ENCODE measurements at places on chromosomes 5 and 9.

DNA sequence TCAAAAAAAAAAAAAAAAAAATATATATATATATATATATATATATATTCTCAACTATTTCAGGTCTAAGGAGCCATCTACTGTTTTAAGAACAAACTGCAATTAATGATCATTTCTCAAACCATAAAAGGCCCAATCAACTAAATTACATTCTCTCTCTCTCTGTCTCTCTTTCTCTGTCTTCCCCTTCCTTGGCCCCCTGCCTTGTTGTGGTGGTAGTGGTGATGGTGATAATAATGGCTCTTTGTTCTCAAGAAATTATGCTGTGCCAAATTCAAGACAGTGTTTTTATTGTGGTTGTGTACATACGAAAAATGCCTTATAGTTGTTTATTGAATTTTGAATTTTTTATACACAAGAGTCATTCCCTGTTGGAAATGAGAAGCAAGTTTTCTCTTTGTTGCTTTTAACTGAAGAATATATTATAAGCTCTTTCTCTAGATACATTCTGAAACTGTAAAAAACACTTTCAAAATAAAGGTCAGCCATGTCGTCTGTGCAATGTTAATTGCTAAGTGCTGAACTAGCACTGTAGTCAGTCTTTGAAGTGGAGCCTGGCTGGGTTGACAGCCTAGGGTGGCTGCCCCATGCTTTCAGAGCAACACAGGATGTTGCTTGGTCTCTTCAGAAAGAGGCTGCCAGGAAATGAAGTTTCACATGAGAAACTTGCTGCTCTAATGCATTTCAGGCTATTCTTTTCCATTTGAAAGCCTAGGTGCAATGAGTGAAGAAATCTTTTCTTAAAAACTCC lies 96.0 kb downstream of the HINT1 start:
- DNase-seq = no peak

- no peak for DNase-seq
Measured at GRCh38 chr9:111985315-111985714, 88.7 kb downstream of the UGCG start.

- DNase-seq = no peak
Measured at GRCh38 chr5:101292199-101292598, 389.1 kb upstream of the ST8SIA4 start.

GRCh38 chr9:135251996-135252760 lies 164.7 kb downstream of the OLFM1 start:
- DNase-seq = no peak

DNA sequence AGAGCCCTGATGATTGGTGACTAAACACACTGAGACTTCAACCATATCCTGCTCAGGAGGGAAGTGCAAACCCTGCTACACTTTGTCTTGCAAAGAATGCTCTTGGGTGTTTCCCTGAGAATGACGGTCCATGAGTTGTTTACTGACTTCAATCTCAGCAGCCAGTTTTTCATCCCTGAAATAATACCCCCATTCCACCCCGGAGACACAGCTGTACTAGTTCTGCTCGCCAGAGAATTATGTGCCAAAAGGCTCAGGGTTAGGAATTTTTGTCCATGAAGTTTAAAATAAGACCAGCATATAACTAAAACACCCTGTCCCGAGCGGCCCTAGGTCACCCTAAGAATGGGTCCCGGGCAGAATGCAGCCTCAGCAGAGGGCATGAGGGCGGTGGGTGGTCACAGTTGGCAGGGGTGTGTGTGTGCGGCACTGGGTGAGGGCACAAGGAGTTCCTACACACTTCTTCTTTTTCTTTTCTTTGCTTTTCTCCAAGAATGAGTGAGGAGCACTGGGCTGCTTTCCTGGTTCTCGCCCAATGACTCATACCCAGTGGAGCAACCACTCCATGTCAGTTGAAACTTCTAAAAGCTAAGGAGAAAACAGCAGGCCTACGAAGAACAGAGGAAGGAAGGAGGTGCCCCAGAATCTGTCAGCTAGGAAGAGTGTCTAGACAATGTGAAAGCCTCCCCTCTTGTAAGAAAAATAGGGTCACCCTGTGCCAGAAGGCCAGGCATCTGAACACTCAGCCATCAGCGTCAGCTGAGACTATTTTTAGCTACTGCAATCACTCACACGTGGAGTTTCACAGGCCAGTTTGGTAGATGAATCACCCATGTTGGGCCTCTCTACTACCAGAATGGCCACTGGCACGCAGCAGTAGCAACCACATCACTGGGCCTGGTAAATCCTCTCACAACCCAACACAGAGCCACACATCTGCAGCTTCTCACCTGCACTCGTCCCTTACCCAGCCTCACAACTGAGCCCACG lies 105.9 kb downstream of the DPYSL3 start:
- peak; percentile 63 for DNase-seq

GRCh38 chr5:181114844-181115778 lies 15.9 kb downstream of the OR2V1 start:
- DNase-seq = peak; percentile 73

- no peak for DNase-seq
Measured at GRCh38 chr9:110440172-110440571, 102.5 kb upstream of the TXNDC8 start.

DNA sequence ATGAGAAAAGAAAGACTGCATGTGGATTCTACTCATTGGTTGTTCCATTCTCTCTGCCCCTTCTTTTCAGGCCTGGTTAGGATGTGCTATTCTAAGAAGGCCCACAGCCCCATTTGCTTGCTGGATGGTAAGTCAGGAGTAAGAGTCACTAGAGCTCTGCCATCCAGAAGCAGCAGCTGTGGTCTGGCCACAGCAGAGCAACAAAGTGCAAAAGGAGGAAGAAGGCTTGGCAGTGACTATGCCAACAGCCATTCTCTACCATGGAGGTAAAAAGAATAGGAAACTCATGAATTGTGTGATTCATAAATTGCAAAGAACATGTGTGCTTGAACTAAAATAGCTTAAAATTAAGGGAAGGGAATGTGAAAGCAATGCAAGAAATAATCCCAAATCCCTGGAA lies 20.9 kb downstream of the KLHL3 start:
- no peak for DNase-seq

DNA sequence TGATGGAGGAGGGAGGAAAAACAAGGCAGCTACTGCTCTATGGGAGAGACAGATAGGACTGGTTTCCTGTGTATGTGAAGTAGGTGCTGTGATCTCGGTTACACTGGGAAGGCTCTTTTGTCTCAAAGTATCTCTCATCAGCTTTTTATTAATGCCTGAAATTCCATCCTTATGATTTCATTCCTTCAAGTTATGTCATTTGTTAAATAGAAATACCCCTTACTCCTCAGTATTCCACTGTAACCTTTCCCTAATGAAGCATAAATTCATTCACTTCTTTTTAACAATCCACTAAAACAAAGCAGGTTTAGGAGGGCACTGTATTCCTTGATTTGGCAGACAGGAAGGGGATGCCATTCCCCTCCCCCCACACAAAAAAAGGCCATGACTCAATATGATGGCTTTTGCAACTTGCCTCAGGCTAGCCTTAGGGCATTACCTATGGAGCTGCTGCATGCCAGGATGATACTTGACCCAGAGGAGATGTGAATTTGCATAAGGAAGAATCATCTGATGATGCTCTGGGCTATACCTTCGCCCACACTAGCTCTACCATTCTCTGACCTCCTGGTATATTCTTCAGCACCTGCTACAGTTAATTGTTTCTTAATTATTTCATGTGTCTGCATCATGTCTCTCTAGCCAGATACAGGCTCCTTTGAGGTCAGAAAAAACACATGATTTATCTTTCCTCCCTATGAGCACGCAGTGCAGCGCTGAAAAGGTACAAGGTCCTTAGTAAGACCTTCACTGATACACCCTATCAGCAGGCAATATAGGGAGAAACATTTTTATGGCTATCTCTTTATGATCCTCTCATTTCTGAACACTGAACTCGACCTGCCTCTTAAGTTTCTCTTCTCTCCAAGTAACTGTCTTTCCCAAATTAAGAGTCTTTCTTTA lies 26.3 kb downstream of the NR3C1 start:
- DNase-seq = peak; percentile 64

GRCh38 chr9:6106711-6107339 lies 91.4 kb upstream of the RANBP6 start:
- peak; percentile 55 for DNase-seq

DNA sequence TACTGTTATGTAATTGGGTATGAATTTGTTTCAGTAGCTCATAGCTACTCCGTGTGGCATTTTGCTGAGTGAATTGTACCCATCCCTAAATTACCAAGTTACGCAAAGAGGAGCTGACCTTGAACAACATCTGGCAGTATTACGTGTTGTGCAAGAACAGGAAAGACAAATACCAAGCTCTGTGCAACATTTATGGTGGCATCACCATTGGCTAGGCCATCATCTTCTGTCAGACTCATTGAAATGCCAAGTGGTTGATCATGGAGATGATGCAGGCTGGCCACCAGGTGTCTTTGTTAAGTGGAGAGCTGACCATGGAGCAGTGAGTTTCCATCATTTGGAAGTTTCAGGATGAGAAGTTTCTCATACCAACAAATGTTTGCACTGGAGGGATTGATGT lies 15.0 kb downstream of the ZSWIM6 start:
- DNase-seq = no peak

DNA sequence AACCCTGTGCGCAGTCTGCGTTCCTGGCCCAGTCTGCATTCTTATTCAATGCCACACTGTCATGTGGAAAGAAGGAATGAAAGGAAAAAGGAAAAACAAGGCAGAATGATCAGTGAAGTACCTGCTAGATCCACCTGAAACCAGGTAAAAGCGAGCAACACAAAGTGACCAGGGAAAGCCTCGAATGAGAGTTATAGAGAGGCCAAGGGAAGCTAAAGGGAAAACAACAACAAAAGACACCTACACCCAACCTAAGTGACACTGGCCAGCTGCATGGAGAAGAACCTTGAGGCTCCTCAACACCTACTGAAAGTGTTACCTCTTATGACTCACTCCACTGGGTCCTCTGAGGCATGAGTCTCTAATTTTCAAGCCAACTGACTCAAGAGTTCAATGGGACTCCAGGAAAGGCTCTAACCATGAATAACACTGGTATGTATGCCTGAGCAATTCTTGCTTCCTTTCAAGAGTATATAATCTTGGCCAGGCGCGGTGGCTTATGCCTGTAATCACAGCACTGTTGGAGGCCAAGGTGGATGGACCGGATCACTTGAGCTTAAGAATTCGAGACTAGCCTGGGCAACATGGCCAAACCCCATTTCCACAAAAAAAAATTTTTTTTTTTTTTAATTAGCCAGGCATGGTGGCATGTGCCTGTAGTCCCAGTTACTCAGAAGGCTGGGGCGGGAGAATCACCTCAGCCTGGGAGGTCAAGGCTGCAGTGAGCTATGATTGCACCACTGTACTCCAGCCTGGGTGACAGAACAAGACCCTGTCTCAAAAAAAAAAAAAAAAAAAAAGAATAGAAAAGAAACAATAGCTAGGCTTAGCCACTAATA lies 29.0 kb downstream of the MTMR12 start:
- DNase-seq = no peak

GRCh38 chr9:134214386-134214765 lies 50.0 kb upstream of the RNU6ATAC start:
- DNase-seq = no peak

DNA sequence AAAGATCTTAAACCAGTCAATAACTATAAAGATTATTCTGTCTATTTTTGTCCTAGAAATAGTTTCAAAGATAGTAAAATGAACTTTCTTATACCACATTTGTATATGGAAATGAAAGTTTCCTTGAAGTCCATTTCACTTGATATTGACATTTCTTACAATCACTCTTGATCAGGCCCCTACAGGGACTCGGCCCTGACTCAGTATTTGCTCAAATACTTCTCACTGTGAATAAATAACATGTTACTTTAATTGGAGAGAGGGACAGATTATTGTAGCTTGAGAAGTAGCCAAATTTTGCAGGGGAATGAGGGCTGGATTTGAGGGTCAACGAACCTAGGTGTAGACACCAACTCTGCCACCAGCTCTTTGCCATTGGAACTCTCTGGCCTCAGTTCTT lies 25.6 kb upstream of the SMARCA2 start:
- no peak for DNase-seq

GRCh38 chr9:78288214-78288892 lies 8.6 kb upstream of the PSAT1 start:
- DNase-seq = no peak

DNA sequence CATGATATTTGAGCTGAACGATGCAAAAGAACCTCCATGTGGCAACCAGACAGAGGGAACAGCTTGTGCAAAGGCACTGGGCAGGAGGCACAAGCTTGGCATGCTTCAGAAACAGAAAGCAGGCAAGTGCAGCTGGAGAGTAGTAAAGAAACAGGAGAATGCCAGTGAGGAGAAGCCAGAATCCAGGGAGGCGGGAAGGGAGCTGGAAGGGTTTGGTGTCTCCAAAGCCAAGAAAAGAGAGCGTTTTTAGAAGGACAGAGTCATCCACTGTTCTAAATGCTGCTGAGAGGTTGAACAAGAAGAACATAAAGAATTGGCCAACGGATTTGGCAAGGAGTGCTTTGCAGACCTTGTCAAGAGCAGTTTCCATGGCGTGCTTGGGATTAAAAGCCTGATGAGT lies 124.7 kb downstream of the TLE1 start:
- no peak for DNase-seq

- DNase-seq = peak; percentile 81
Measured at GRCh38 chr9:135085830-135086546, 1.5 kb upstream of the OLFM1 start.

- no peak for DNase-seq
Measured at GRCh38 chr5:92337772-92338234, 954.7 kb upstream of the ARRDC3 start.

- no peak for DNase-seq
Measured at GRCh38 chr5:143679777-143680176, 132.2 kb upstream of the HMHB1 start.

- peak; percentile 2 for DNase-seq
Measured at GRCh38 chr5:117454716-117455212, 880.1 kb upstream of the SEMA6A start.

GRCh38 chr9:71487061-71487460 lies 281.3 kb downstream of the CEMIP2 start:
- no peak for DNase-seq

GRCh38 chr9:124768750-124769548 lies 2.2 kb downstream of the NR6A1 start:
- no peak for DNase-seq

GRCh38 chr5:73940026-73940425 lies 314.0 kb downstream of the ARHGEF28 start:
- DNase-seq = no peak

DNA sequence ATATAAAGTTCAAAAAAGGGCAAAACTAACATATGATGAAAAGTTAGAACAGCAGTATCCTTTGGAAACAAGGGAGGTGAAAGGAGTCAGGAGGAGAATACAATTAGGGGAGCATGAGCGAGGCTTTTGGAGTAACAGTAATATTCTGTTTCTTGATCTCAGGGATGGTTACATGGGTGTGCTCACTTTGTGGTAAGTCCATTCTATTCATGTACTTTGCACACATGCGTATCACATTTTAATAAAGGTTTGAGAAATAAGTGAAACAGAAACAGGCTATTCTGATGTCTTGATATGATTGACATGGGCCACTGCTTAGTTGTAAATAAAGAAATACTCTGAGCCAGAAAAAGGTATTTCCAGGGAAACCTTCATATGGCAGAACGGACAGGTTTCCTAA lies 208.8 kb downstream of the SPOCK1 start:
- no peak for DNase-seq

GRCh38 chr5:38845526-38846378 lies at the start of gene OSMR:
Gene OSMR (plus strand): TSS chr5:38846012. CDS start chr5:38869045, 23,033 bp downstream.
- peak; percentile 96 for DNase-seq
